ENCODE measurements at places on chromosomes 2 and 18.

- DNase-seq, result no peak
These were observed 12.5 kb downstream of the MAP4K4 start for GRCh38 chr2:101710036-101710435.

DNA sequence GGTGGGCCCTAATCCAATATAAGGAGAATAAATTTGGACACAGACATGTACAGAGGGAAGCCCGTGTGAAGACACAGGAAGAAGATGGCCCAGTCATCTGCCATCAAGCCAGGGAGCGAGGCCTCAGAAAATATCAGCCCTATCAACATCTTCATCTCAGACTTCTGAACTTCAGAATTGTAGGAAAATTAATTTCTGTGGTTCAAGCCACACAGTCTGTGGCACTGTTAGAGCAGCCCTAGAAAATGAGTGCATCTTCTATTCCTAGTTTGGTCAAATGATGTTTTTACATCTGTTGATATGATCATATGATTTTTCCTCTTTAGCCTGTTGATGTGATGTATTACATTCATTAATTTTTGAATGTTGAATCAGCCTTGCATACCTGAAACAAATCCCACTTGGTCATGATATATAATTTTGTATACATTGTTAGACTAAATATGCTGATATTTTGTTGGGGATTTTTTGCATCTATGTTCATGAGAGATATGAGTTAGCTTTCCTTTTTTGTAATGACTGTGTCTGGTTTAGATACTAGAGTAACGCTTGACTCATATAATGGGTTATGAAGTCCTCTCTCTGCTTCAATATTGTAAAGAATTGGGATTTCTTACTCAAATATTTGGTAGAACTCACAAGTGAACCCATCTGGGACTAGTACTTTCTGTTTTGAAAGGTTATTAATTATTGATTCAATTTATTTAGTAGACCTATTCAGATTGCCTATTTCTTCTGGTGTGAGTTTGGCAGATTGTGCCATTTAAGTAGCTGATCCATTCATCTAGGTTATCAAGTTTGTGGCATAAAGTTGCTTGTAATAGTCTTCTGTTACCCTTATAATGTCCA is 451.4 kb downstream of the EIPR1 start:
- DNase-seq, result no peak

GRCh38 chr18:77632758-77633157 is 383.1 kb downstream of the GALR1 start:
- DNase-seq, result no peak

DNA sequence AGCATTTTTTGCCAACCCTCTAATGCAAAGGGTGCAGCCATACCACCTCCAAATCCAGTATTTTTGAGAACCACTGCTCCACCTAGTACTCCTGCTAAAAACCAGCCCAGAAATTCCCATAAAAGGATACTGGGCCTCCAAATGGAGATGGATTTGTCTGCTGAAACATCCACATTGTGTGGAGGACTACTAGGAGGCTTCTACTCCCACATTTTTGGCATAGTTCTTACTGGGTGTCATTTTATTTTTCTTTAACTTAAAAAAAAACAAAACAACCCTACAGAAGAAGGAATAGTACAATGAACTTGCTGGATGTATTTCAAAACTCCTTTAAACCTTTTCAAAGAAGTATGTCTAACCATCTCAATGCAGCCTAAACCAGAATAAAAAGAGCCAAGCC is 219.2 kb downstream of the SRBD1 start:
- DNase-seq, result no peak

DNA sequence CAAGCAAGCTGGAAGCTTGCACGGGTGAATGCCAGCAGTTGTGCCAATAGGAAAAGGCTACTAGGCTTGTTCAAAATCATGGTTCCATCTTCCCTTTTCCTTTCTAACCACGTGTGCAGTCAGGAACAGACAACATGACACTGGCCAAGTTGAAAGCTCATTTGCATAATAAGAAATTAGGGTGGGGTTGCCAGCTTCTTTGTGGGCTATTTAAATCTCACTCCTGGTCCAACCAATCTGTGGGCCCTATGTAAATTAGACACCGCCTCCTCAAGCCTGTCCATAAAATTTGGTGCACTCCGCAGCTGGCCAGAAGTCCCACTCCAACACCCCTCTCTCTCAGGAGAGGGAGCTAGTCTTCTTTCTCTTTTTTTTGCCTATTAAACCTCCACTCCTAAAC is 1948.4 kb upstream of the PIK3C3 start:
- no peak for DNase-seq

DNA sequence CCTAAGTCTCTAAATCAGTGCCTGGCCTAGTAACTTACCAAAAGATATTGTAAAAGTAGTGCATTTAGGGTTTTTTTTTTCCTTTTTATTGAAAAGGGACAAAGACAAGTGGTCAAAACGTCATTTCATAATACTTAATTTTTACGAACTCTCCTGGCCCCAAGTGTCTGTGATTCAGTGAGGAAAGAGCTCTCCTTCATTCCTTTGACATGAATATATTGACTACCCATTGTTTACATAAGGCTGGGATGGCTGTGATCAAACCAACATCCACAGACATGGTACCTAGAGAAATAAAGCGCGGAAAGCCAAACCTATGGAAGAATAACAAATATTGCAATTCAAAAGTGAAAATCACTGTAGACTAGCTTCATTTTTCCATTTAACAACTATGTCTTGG is 198.4 kb downstream of the BABAM2 start:
- no peak for DNase-seq

GRCh38 chr2:144377914-144378313 is 142.0 kb downstream of the ZEB2 start:
- no peak for DNase-seq

- DNase-seq, result no peak
These were observed 85.9 kb downstream of the HRH4 start for GRCh38 chr18:24546307-24546706.

DNA sequence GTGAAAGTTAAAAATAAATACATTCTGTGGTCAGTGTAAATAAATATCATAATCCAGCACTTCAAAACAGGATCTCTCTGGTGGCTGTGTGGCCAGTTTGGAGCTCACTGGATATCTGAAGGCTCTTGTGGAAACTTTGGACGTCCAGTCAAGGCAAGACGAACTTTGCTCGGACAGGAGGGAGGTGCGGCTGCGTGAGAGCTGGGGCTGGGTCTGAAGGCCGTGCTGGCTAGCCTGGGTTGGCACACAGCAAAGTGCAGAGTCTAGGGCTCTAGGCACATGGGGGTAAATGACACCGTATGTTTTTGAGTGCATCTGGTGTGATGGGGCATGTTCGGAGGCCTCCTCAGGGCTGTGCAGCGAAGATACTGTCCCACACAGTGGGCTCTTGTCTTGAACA is 78.9 kb upstream of the TXNDC2 start:
- no peak for DNase-seq

- no peak for DNase-seq
These were observed 713.1 kb downstream of the CBLN2 start for GRCh38 chr18:71831039-71831438.

- DNase-seq, result no peak
These were observed 182.3 kb upstream of the ST6GAL2 start for GRCh38 chr2:107068069-107068916.

DNA sequence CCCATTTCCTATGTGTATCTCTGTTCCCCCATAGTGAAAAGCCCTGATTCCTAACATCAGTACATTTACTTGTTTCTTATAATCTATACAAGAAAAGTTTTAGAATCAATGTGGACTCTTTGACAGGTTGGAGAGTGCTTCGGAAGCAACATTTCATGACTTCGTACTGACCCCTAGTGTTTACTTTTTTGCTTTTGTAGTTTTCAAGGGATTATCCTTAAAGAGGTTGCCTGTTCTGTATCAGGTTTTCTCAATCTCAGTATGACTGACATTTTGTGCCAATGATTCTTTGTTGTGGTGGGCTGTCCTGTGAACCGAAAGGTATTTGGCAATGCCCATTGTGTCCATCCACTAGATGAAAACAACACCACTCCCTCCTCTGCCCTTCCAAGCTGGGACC is 43.3 kb upstream of the SERPINB2 start:
- DNase-seq, result peak; percentile 59

DNA sequence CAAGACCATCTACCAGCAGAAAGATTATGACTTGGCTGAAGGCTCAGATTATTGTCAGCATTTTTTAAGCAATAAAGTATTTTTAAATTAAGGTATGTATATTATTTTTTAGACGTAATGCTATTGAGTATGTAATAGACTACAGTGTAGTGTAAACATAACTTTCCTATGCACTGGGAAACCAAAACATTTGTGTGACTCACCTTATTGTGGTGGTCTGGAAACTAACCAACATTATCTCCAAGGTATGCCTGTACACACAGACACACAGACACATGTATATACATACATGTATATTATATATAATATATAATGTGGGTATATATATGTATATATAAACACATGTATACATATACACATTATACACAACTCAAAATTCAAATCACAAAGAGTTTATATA is 9.1 kb upstream of the TMEFF2 start:
- DNase-seq, result no peak

- no peak for DNase-seq
These were observed 399.4 kb upstream of the TRIB2 start for GRCh38 chr2:12317286-12317685.

DNA sequence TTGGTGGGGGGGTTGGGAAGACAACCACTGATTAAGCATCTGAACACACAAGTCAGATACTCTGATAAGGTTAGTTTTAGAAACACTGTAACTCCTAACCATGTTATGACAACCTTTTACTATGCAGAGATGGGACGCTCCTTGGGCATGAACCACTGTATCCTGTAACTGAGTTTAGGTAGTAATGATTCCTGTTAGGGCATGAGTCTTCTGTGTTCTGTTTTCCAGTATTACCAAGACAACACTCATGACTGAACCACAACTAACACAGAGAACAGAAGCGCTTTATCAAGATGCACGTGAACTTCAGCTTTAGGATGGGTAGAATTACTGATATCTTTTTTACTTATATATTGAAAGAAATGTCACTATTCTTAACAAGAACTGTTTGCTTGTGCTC is 14.1 kb upstream of the CREB1 start:
- no peak for DNase-seq

GRCh38 chr2:112259509-112260294 is 4.9 kb upstream of the ZC3H8 start:
- no peak for DNase-seq

Data from NCI-H1417 treated with DMSO at 0.1 percent for 48 hours (cell line).